ENCODE measurements at places on chromosomes 16 and 17. TPM values are rescaled to one million over a fixed set of nuclear protein-coding genes. Genes with fewer than 3 reads are reported as not detected.

CHST5 gene
- total RNA-seq: 0.19 TPM

CDH1 gene
- total RNA-seq: not detected

SPAG7 gene
- 53.9 TPM for total RNA-seq

TBKBP1 gene
- total RNA-seq: 15.0 TPM

CDR2L gene
- total RNA-seq: 17.1 TPM

MATCAP1 gene
- total RNA-seq: 18.3 TPM

UMOD gene
- total RNA-seq: not detected

PIK3R5 gene
- total RNA-seq: not detected

NACA2 gene
- not detected for total RNA-seq

KRT24 gene
- total RNA-seq: not detected

GCGR gene
- not detected for total RNA-seq

MBTD1 gene
- 23.9 TPM for total RNA-seq

RHBDL1 gene
- total RNA-seq: 0.50 TPM

MILR1 gene
- 3.5 TPM for total RNA-seq

SLFN12 gene
- total RNA-seq: 36.1 TPM

RAB37 gene
- total RNA-seq: 0.65 TPM

IRX5 gene
- total RNA-seq: 0.16 TPM

KRT33B gene
- not detected for total RNA-seq

GUCY2D gene
- not detected for total RNA-seq

TERB1 gene
- total RNA-seq: 0.06 TPM

CCT6B gene
- total RNA-seq: 0.16 TPM

ARHGAP23 gene
- total RNA-seq: 86.3 TPM

PERCC1 gene
- total RNA-seq: not detected

SPATA32 gene
- not detected for total RNA-seq

CDC6 gene
- total RNA-seq: 21.1 TPM

ZNF423 gene
- total RNA-seq: 12.1 TPM

CHP2 gene
- total RNA-seq: not detected

ENPP7 gene
- total RNA-seq: not detected

PRSS27 gene
- 0.19 TPM for total RNA-seq

TBC1D3G gene
- not detected for total RNA-seq

GFAP gene
- not detected for total RNA-seq

HOXB4 gene
- 2.3 TPM for total RNA-seq

PPP1R9B gene
- 31.8 TPM for total RNA-seq

SPAG5 gene
- 30.4 TPM for total RNA-seq

PTX4 gene
- 0.13 TPM for total RNA-seq

MPP3 gene
- 3.4 TPM for total RNA-seq

TAT gene
- total RNA-seq: not detected

HAS3 gene
- total RNA-seq: 13.5 TPM

SLC4A1 gene
- not detected for total RNA-seq

CLEC18A gene
- 0.50 TPM for total RNA-seq

AATF gene
- 15.9 TPM for total RNA-seq

FOXN1 gene
- not detected for total RNA-seq

PARD6A gene
- total RNA-seq: 2.5 TPM

ZNF287 gene
- total RNA-seq: 3.1 TPM

SAMD14 gene
- 14.1 TPM for total RNA-seq

DNAH2 gene
- 0.49 TPM for total RNA-seq

GAS7 gene
- 3.7 TPM for total RNA-seq

IFI35 gene
- 21.9 TPM for total RNA-seq

RAPGEFL1 gene
- 1.1 TPM for total RNA-seq

GLP2R gene
- not detected for total RNA-seq

ICAM2 gene
- 432 TPM for total RNA-seq

KRTAP4-4 gene
- not detected for total RNA-seq

KRT222 gene
- total RNA-seq: under 0.01 TPM

LPCAT2 gene
- 23.9 TPM for total RNA-seq
